ENCODE measurements at places on chromosomes 2 and 18.

DNA sequence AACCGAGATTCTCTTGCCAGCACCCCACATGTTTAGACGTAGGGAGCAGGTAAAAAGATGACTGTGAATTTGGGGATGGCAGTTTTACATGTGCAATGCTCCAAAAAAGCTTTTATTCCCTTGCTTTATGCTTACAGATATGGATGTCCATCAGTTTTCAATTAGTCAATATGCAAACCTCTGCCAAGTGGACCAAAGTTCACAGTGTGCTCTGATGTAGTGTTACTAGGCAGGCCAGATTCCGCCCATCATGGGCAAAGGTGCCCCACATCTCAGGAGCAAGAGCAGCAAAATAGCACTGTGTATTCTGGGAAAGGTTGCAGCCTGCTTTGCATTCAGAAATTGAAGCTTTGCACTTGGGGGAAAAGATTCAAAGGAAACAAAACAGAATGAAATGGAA is 329.7 kb upstream of the ZEB2 start:
- no peak for DNase-seq

- DNase-seq: no peak
These were observed 87.9 kb upstream of the KCNH7 start for GRCh38 chr2:162926501-162926900.

DNA sequence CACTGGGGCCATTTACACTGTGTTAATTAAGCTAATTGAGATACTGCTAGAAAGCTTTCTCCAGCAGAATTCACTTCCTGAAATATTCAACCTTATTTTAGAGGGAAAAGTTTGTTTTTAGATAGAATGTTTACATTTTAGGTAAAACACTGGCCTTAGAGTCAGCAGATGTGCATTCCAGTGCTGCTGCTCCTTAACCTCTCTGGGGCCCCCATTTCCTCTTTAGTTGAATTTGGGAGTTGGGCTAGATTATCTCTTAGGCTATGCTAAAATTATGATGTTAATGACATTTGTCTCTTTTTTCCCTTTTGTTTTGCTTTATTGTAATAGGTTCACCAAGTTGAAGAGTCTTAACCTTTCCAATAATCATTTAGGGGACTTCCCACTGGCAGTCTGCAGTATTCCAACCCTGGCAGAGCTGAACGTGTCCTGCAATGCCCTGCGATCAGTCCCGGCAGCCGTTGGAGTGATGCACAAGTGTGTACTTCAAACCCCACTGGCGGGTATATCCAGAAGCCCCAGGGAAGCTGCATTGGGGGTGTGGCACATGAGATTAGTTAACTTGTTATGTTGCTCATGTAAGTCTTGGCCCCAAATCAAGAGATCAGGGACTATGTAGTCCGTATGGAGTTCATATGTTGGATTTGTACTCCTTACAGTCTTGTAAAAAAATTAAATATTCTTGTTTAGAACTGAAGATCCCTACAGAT is 179.5 kb downstream of the PHLPP1 start:
- DNase-seq: no peak

- DNase-seq: no peak
These were observed 391.9 kb upstream of the RAB6C start for GRCh38 chr2:129587426-129588064.

- no peak for DNase-seq
These were observed 18.2 kb downstream of the ASPRV1 start for GRCh38 chr2:69943000-69943842.

GRCh38 chr2:136375017-136375901 is 257.3 kb upstream of the CXCR4 start:
- DNase-seq: no peak

GRCh38 chr2:179467111-179467510 is 202.5 kb upstream of the SESTD1 start:
- DNase-seq: no peak

DNA sequence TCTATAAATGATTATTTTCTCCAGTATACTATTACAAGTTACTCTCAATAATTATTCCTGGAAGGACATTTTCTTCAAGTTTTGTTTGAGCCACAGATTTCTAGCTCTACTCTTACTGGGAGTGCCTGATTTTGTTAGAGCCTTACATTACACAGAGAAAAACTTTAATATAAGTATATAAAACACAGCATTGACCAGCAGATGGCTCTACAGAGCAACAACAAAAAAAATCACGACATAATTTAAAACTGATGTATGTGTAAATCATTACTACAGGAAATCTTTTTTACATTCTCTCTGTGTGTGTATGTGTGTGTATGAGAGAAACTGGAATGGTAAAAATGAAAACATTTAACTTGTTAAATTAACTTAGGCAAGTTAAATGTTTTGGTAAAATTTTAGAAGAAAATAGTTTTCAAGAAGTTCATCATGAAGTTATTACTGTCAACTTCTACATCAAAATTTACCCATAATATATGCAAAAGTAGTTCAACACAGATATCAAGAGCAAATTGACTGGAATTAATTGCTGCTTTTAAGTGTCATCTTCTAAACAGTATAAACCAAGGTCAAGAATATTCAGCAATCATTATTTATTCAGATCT is 103.3 kb downstream of the MDH1 start:
- peak; percentile 22 for DNase-seq

GRCh38 chr2:20093263-20094141 is 42.1 kb upstream of the LAPTM4A start:
- DNase-seq: no peak

DNA sequence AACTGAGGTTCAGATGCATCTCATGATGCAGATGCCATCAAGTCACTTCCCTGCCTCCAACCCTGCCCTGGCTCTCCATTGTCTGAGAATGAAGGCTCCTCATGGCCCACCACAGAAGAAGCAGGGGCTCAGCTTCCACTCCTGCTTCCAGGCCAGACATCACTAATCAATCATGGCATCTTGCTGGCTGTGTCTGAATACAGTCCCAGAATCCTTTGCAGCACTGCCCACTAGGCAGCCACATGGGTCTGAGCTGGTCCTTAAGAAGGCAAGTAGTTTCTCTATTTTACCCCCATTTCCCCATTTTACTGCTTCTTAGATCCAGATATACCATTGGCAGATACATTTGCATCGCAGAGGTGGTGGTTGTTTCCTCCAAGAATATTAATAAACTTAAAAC is 7.3 kb downstream of the ASPRV1 start:
- no peak for DNase-seq

GRCh38 chr18:44258576-44258975 is 422.1 kb upstream of the SETBP1 start:
- no peak for DNase-seq

- no peak for DNase-seq
These were observed 191.1 kb upstream of the REV1 start for GRCh38 chr2:99680946-99681345.

- no peak for DNase-seq
These were observed 4.5 kb upstream of the RMDN2 start for GRCh38 chr2:37920570-37920969.

DNA sequence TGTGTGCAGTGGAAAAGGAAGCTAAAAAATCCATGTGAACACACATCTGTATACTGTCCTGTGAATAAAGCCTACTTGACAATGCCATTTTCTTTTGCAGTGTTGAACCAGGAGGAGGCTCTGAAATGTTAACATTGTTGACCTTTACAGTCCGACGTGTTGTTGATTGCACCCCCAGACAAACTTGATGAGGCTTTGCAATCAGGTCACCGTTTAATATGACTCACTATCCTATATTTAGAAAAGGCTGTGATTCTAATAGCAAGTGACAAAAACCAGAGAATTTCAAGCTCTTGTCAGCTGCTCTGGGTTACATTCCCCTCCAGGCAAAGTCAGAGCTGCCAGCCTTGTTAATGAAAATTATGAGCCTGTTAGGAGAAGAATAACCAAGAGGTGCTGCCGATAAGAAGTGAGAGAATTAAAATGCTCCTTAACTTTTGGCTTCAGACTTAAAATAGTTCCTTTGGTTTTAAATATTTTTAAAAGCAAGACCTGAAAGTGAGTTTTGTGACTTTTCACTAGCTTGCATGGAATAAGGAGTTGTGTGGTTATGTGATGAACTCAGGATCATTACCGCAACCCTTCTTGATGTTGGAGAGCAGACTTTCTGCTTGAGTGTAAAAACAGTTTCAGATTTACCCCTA is 162.1 kb downstream of the QPCT start:
- no peak for DNase-seq

- DNase-seq: no peak
These were observed 11.1 kb downstream of the TET3 start for GRCh38 chr2:73995810-73996209.

- no peak for DNase-seq
These were observed 225.1 kb upstream of the ITGA4 start for GRCh38 chr2:181231886-181232621.

DNA sequence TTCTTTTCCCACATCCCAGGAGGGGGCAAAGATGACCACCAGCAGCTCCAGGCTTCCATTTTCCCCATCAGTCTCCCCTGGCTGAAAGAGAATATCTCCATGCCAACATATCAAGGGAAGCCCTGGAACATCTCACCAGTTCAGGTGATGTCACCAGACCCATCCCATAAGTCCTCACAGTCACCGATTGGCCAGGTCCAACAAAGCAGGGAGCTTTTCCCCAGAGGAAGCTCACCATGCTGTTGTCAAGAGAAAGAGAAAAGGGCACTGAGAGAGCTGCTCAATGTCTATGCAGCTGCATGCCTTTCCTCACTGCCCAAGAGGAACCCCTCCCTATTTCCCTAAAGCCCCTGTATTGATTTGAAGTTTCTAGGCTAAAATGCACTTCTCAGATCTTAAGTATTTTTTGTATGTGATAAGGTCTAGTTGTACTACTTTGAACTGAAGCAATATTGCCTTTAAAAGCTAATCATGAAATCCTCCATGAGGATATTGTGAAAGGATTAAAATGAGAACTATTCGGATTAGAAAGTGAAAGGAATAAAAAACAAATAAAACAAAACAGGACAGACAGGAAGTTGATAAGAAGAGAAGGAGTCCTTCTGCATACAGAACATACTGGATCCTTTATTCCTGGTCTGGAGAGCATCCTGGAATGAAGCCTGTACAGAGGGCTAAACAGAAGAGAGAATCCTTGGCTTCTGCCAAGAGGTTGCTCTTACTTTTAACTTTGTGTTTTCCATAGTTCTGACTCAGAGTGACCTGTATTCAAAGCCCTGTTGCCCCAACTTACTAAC is 45.2 kb upstream of the CTIF start:
- no peak for DNase-seq

- no peak for DNase-seq
These were observed 2.0 kb upstream of the CAPN14 start for GRCh38 chr2:31219131-31219969.

GRCh38 chr2:69677914-69678313 is 34.4 kb upstream of the AAK1 start:
- no peak for DNase-seq

- DNase-seq: no peak
These were observed 12.2 kb downstream of the SPATA3 start for GRCh38 chr2:231008131-231008530.

DNA sequence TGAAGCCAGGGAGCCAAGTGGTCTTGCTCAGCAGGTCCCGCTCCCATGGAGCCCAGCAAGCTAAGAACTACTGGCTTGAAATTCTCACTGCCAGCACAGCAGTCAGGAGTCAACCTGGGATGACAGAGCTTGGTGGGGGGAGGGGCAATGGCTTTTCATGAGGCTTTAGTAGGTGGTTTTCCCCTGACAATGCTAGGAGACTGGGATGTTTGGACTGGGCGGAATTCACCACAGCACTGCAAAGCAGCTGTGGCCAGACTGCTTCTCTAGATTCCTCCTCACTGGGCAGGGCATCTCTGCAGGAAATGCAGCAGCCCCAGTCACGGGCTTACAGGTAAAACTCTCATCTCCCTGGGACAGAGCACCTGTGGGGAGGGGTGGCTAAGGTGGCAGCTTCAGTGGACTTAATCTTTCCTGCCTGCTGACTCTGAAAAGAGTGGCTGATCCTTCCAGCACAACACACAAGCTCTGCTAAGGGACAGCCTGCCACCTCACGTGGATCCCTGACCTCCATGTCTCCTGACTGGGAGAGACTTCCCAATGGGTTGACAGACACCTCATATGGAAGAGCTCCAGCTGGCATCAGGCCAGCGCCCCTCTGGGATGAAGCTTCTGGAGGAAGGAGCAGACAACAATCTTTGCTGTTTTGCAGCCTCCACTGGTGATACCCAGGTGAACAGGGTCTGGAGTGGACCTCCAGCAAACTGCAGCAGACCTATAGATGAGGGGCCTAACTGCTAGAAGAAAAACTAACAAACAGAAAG is 349.7 kb upstream of the ST6GAL2 start:
- DNase-seq: no peak

DNA sequence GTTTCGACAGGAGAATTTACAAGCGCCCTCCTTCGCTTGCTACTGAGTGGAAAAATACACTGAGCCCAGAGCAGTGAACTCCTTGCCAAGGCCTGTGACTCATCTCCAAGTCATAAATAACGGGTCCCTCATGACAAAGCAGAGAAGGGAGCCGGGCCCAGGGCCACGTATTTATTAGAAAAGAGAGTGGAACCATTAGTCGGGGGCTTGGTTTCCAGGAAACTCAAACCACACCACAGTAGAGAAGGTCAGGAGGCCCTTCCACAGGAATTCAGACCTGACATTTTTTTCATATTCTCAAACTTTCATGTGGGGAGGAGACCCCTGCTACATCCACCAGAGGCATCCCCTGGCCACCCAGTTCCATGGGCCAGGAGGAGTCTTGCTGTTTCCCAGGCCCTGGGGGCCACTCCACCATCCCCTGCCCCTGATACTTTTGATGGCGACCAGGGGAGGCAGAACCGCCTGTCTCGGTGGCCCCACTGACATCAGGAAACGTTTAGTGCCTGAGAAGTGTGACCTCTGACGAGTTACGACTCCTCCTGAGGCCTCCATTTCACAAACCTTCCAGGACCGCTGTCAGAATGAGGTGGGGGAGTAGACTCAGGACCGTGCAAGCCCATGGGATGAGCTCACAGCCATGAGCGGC is 289.7 kb downstream of the DYSF start:
- no peak for DNase-seq

DNA sequence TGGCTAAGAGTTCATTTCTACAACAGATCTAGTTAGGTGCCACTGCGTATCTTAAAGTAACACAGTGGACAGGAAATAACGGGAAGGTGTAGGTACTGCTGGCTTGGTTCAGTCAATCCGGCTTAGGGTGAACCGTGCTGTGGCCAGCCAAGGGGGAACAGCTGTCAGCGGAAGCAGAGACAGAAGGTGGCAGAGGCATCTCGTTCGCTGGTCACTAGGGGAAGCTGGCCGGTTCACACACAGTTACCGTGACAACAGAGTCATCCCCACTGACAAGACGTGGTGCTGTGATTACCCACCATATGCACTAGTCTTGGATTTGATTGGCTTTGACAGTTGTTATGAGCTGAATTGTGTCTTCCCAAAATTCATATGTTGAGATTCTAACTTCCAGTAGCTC is 58.8 kb upstream of the HDAC4 start:
- no peak for DNase-seq

GRCh38 chr18:33560686-33561370 is 17.2 kb upstream of the ASXL3 start:
- no peak for DNase-seq

- no peak for DNase-seq
These were observed 17.8 kb downstream of the NPC1 start for GRCh38 chr18:23568281-23569138.

DNA sequence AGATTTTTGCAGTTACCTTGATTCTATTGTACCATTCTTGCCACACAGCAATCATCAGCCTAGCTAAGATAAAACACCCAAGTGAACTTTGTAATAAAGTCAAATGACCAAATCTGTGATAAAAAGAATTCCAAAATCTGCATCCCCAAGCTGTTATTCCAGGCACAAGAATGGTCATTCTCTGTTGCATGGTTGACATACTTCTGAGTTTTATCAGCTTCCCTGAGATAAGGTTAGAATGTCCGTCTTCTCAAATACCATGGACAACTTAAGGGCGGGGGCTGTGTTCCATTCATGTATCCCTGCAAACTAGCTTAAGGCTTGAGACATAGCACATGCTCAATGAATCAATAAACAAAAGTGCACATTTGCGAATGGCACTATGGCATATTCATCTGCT is 8.1 kb upstream of the BMP10 start:
- no peak for DNase-seq
